ENCODE measurements at places on chromosomes 7 and 10.

- no peak for DNase-seq
These were observed 150.4 kb upstream of the SMIM30 start for GRCh38 chr7:113268757-113269156.

GRCh38 chr7:2566890-2567678, 8.3 kb downstream of the IQCE start:
- DNase-seq = no peak

DNA sequence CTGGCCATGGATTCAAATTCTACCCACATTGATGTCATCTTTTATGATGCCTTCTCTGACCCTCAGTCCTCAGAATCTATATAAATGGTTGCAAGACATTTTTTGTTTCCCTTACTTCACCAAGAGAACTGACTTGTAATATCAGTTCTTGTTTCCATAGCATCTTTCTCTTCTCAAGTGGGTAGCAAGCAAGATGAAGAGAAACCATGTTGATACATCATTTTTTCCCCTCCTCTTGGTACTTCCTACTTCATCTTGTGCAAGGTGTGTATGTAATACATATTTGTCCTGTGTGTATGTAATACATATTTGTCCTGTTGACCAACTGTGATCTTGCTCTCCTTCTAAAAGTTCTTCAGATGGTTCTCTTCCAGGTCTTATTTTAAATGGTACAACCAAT, 348.6 kb downstream of the PTEN start:
- DNase-seq = no peak

DNA sequence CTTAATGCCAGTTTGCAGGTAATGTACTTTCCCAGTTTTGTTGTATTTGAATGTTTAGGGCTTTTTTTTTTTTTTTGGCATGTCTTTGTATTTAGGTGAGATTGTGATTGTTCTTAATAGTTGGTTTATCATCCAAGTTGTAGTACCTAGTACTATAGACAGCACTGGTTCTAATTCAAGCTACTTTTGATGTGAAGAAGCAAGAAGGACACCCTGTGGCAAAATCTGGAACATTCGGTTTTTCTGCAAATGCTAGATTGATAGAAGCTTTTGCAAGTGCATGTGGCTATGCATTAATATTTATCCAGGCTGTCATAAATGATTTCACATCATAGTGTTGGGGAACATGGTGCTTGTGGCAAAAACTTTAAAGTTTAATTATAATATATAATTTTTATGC, 248.9 kb downstream of the FOXP2 start:
- DNase-seq = no peak

GRCh38 chr7:44375926-44376342, 50.5 kb upstream of the CAMK2B start:
- no peak for DNase-seq

DNA sequence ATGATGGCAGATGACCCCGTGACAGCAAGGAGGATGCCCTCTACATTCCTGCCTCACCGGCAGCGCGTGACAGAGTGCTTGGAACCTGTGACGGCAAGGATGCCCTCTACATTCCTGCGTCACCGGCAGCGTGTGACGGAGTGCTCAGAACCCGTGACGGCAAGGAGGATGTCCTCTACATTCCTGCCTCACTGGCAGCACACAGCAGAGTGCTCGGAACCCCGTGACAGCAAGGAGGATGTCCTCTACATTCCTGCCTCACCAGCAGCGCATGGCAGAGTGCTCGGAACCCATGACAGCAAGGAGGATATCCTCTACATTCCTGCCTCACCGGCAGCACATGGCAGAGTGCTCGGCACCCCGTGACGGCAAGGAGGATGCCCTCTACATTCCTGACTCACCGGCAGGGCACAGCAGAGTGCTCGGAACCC, 231.0 kb downstream of the DIP2C start:
- no peak for DNase-seq

DNA sequence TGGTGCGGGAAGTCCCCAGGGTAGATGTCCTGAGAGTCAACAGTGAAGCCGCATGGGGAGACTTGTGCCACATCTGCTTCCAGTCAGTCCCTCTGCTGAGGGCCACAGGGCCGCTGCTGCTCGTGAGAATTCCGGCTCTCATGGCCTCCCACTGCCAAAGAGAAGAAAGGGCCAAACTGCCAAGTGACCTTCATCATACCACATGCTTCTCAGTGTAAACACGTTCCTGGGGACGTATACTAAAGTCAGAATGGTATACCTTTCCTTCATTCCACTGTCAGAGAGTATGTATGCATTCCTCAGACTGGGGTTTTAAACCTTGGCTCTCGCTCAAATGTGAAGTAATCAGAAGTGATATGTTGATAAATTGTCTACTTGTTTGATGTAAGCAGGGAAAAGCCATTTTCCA, 52.8 kb upstream of the SEC61G start:
- DNase-seq = no peak

DNA sequence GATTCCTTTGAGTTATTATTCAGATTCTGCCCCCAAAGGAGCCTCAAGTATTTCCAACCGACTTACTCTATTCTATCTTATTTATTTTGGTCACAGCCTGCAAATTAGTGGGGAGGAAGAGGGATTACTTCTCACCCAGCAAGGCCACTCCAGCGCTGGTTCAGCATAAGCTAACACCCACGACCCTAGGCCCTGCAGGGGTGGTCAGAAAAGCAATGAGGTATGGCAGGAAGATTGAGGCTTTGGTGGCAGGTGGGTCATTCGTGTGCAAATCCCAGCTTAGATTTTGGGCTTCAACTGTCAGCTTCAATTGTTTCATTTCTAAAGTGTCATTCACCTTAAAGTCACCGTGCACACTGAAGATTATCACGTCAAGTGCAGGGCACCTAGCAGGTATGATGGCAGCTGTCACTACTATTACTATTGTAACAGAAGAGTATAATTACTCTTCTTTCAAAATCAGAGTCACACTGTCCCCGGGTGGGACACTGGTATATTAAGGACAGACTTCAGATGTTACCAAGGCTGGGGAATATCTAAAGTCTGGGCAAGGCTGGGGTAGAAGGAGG, 48.8 kb upstream of the OPTN start:
- DNase-seq = no peak

GRCh38 chr7:129069021-129069420, 14.1 kb upstream of the TNPO3 start:
- no peak for DNase-seq

DNA sequence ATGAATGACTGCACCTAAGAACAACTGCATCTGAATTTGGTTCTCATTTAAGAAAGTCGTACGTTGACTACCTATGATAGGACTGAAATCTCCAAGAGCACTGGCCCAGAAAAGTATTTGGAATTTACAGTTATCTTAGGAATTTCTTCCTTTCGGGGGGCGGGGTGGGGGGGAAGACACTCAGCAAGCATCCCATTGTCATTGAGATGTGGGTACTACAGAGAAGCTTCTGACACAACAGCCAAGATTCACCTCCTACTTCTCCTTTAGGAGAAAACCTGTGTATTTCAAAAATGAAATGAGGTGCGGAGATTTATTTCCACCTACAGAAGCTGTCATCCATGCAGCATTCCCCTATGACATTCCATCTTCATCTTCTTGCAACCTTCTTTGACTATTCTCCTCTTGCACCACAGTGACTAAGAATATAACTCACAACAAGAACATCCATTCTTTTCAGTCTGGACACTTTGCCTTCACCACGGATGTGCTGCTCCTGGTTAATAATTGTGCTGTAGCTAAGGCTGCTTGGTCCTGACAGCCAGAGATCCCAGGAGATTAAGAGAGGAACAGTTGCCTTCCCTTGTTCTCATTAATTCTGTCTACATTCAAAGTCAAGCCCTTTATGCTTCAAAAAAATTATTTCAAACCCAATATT, 98.4 kb upstream of the FRMD4A start:
- DNase-seq = no peak

DNA sequence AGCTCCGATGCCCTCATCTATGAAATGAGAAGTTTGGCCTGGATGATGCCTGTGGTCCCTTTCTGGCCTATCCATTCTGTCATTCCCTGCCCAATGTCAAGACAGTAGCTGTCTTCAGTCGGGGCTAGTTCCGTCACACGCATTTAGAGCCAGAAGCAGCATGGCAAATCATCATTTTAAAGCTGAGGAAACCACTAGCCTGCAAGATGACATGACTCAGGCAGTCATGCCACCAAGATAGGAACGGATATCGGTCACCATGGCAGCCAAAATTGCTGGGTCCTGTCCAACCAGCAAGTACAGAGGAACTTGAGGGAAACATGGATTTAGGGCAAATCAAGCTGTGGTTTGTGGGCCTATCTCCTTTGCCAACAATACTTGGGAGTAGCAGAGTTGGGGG, 64.5 kb upstream of the MRLN start:
- no peak for DNase-seq

GRCh38 chr10:42112331-42113157, 525.8 kb downstream of the ZNF33B start:
- no peak for DNase-seq

GRCh38 chr7:101373812-101374614, 11.3 kb downstream of the COL26A1 start:
- DNase-seq = peak; percentile 71

DNA sequence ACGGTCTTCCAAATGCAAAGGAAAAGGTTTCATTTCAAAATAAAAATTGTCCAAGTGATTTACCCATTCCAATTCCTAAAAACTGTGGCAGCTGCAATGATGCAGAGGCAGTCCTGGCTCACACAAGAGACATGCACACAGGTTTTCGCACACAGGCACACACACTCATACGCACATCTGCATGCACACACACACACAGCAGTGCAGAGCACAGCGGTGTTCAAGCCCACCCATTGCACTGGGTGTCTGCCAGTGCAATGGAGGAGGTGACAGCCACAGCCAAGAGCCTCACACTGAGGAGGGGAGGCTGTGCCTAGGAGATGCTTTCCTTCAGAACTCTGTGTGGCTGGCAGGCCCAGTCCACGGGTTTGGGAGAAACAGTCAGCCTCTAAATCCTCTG, 123.7 kb downstream of the SLIT1 start:
- no peak for DNase-seq

GRCh38 chr10:44415121-44415520, 30.2 kb upstream of the CXCL12 start:
- DNase-seq = no peak

GRCh38 chr7:30178748-30179436, 44.1 kb downstream of the MTURN start:
- DNase-seq = no peak

DNA sequence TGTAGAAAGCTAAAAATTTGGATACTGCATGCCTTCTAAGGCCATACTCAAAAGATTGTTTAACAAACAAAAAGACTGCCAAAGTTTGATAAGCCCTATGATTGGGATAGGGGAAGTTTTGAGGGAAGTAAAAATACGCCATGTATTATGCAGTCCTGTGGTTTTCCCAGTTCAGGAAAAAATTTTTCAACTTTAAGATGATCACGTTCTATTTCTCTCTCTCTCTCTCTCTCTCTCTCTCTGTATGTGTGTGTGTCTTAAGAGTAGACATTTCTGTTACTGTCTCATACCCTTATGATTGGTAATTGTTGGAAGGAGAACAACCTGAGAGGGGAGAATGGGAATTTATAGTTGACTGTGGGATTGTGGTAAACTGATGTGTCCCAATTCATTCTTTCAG, 69.1 kb upstream of the CYP26C1 start:
- DNase-seq = no peak

GRCh38 chr7:71633551-71634008, 501.6 kb downstream of the GALNT17 start:
- no peak for DNase-seq

- peak; percentile 66 for DNase-seq
These were observed 110.8 kb downstream of the JAZF1 start for GRCh38 chr7:28069807-28070206.

GRCh38 chr10:12631787-12632562, 282.6 kb downstream of the CAMK1D start:
- no peak for DNase-seq

DNA sequence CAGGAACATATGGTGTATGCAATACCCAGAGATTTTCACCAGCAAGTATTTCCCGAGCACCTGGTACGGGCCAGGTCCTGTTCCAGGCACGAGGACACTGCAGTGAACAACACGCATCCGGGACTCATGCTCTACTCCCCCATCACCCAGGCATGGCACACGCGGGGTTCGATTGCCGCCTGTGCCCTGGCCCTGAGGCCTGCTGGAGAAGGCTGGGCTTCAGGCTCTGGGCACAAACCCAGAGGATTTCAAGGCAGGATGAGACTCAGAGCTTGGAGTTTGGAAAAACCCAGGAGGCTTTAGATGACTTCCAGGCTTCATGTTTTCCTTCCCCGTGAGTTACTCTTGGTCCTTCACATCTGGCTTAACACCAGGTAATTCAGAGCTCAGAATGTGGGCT, 143.5 kb downstream of the NEURL1 start:
- DNase-seq = no peak

DNA sequence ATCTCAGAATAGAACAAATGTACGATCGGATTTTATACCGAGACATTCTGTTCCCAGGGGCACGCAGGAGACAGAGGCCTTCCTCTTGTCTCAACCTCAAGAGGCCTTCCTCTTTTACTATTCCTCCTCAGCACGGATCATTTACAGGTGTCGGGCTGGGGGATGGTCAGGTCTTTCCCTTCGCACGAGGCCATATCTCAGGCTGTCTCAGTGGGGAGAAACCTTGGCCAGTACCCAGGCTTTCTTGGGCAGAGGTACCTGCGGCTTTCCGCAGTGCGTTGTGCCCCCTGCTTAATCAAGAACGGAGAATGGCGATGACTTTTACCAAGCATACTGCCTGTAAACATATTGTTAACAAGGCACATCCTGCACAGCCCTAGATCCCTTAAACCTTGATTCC, 44.2 kb downstream of the FANK1 start:
- no peak for DNase-seq

DNA sequence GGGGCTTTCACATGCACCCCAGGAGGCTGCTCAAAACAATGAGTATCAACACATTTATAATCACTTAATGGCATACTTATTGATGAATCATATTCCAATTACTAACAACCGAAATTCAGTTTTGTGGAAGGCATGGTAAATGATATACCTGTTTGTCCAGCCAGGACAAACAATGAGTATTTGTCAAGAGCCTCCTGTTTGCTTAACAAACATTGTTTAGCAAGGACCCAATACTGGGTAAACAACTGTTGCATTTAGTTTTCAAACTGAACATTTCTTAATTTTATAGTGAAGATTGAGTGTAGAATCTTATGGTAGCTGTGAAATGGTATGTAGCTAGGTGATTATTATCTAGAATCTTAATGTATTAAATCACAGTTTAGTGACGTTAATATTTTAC, 473.7 kb downstream of the ATRNL1 start:
- no peak for DNase-seq

All from upper lobe of right lung (tissue), 1 donor.